ENCODE measurements at places on chromosomes 2 and 18. TPM values are rescaled to one million over a fixed set of nuclear protein-coding genes. Genes with fewer than 3 reads are reported as not detected.

CNTNAP5 gene
- total RNA-seq, result not detected

- peak; percentile 68 for DNase-seq
Observed at GRCh38 chr2:178271629-178272333, 77.5 kb downstream of the OSBPL6 start.

DNA sequence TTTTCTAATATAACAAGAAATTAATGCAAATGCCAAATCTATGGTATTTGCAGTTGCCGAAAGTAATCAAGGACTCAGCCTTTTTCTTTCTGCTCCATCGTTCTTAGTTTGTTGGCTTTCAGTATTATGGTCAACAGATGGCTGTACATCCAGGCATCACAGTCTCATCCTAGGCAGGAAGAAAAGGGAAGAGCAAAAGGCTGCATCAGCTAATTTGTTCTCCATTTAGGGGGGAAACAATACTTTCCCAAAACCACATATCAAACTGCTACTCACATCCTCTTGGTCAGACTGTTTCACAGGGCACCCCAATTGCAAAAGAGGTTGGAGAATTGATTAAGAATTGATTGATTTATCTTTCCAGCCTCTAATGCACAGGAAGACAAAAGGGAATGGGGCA is 89.3 kb downstream of the MDH1 start:
- no peak for DNase-seq

DNA sequence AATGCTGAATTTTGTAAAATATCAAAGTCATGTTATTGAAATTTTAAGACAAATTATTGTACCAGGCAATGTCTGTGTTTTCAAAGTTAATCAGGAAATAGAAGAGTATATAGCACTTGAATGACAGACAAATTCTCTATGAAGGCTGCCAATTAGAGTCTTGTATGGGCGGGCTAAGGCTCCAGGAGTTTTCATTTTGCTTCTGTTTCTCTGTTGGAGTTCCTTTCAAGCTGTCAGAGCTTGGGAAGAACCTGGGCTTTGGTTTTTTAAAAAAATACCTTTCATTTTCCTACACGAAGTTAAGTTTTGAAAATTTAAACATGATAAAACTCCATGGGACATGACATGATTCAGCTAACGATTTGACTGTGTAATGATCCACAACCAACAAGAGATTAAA is 339.0 kb upstream of the KCNH7 start:
- DNase-seq, result no peak

IL1R1 gene
- 32.2 TPM for total RNA-seq

DNA sequence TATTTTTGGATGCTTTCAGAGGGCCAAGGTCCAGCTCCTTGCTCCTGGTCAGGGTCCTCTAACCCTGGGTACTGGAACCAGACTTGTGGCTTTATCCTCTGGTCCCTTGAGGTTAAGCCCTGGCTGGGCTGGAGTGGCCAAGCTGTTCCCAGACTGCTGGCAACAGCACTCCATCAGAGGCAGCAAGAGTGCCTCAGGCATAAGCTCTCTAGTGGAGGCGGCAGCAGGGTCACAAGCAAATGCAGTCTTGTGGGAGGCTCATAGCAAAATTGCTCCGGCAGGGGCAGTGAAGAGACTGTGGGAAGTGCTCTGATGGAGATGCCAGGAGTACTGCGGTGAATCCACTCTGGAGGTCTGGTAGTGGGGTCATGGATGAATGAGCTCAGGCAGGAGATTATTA is 128.9 kb upstream of the OTOS start:
- no peak for DNase-seq

PID1 gene
- total RNA-seq, result 11.2 TPM

HRH4 gene
- 0.37 TPM for total RNA-seq

DNA sequence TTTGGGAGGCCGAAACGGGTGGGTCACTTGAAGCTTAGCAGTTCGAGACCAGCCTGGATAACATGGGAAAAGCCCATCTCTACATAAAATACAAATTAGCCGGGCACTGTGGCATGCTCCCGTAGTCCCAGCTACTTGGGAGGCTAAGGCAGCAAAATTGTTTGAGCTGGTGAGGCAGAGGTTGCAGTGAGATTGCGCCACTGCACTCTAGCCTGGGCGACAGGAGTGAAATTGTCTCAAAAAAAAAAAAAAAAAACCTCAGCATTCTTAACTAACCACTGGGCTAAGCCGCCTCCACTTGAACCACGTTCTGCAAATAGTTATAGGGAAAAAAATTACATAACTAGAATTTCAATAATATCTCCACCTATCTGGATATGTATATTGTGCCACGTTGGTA is 2.3 kb downstream of the FOXI3 start:
- no peak for DNase-seq

DNA sequence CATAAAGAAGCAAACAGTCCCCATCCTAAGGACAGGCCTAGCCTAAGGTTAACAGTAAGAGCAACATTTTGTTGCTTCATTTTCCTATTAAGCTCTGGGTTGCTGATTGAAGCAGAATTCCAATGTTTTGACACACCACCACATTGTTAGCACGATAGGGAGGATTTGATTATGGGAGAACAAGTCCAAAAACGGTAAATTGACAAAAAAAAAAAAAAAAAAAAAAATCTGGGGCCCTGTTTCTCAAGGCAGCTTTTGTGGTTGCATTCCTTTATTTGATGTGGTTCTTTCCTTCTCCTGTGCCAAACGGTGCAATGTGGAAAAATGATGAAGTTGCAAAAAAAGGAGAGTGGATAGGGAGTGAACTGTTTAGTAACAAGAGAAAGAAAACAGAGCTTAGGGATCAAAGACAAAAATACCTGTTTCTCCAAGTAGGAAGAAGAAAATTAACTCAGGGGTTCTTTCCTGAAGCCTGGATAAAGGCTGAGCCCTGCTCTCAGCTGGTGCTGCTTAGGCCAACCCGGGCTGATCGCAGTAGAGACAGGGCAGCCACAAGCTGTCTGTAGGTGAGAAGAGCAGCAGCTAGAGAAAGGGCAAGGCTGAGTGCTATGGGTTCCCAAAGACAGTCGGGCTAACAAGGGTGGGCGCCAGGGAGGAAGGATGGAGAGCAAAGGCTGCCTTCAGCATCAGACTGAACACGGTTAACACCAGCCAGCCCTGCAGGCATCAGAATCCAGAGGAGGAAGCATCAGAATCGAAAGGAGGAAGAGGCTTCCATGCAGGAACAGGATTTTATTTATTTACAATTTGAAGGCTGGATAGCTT is 167.8 kb upstream of the FOSL2 start:
- no peak for DNase-seq

GRCh38 chr2:68806511-68807109 is 64.6 kb downstream of the BMP10 start:
- DNase-seq, result no peak

DNA sequence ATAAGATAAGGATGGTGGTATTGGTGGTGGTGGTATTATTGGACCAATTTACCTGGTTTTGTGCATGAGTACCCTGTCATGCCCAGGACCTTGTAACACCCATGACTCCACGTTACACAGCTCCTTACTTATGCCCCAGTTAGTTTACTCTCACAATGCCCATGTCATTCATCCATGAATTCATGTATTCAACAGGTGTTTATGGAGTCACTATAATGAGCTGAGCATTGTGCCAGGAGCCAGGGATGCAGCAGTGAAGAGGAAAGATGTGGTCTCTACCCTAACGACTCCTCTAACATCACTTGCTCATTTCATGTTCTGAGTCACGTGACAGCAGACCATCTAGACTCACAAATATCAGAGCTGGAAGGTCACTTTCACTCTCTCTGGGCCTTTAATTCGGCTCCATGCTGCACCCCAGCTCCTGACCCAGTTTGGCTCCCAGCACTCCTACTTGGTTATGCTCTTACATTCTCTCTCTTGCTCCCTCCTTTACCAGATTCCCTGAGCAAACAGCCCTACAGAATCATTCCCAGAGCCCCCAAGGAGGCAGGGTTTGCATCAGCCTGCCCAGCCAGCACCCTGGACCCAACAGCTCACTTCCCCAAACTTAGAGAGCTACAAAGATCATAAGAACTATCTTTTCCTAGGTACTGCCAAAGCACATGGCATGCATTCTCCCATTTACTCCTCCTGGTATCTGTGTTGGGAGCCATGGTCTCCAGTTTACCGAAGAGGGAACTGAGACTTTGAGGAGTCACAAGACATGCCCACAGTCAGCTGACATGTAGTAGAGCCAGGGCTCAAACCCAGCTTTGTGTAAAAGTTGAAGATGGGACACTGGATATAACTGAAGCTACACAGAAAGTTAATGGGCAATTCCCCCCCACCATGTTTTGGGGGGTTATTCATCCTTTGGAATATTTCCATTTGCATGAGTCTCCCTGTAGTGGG is 449.9 kb downstream of the LRATD1 start:
- DNase-seq, result no peak

HOXD4 gene
- total RNA-seq, result not detected

REV1 gene
- total RNA-seq, result 42.2 TPM

DNA sequence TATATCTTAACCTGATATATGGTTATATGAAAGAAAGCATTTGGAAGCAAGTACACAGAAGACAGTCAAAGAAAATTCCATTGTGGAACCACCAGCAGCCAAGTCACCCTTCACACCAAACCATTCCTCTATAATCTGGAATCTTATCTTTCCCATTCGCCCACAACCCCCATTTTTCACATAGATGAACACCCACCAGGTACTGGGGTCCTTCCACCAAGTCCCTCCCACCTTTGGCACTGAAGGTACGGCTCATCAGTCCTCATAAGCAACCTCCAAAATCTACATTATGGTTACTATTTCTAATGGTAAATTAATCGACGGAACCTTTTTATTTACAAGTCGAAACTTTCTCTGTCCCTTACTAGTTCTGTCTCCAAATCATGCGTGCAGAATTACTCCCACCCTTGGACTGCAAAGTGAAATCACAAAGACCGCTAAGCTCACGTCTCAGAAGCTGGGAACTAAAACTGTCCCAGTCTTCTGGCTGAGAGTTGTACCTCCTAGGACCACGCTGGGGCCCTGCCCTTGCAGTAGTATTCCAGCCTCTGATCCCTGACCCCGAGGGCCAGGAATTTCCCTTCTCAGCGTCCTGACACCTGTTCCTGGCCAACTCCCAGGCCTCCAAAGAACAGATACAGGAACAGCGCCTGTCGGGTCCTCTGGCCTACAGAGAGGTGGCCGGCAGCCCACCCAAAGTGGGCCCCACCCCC is 702 bp downstream of the OLA1 start:
- peak; percentile 45 for DNase-seq

- DNase-seq, result no peak
Observed at GRCh38 chr2:27010139-27010538, 22.6 kb upstream of the TMEM214 start.

DNA sequence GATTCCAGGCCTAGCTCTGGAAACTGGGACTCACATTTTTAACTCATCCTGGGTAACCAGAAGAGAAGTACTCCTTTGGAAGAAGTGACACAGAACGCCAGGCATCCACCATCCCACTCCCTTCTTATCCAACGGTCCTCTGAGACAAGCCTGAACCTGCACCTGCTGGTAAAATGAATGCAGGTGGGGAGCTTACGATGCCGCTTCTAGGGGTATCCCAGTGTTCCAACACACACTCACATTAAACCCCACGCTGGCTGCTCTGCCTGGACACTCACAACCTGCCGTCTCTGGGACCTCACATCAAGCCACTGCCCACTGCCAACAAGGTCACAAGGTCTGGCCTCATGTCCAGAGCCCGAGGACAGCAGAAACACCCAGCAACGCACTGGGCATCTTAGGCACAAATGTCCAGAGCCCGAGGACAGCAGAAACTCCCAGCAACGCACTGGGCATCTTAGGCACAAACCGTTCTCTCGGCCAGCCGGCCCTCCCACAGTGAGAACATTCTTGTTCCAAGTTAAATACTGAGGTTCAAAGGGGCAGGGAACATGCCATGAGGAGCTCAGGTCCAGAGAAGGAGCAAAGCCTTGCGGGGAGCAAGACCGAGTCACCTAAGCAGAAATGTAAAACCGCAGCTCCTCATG is 9.9 kb downstream of the SLC66A2 start:
- DNase-seq, result no peak

- DNase-seq, result peak; percentile 72
Observed at GRCh38 chr2:56132138-56132537, 51.7 kb upstream of the CCDC85A start.

GRCh38 chr18:54883816-54884604 is 55.7 kb downstream of the RAB27B start:
- no peak for DNase-seq

MC5R gene
- not detected for total RNA-seq

KLHL14 gene
- not detected for total RNA-seq

GRCh38 chr2:15298770-15299169 is 262.4 kb downstream of the NBAS start:
- no peak for DNase-seq

DNA sequence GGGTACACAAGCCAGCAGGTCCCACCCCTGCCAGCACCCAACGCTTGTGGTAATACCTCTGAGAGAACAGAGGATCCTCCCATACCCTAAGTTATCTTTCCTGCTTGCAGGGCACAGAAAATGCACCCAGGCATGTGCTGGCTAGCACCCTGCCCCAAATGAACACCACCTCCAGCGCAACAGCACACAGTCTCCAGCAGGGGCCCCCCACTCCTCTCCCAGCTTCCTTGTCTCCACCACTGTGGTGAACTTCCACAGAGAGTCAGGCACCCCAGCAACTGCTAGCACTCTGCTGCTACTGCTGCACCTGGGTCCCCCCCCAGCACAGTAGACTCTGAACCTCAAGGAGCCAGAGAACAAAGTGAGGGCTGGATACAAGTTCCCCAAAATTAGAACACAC is 216.8 kb upstream of the CNTNAP5 start:
- no peak for DNase-seq

DNA sequence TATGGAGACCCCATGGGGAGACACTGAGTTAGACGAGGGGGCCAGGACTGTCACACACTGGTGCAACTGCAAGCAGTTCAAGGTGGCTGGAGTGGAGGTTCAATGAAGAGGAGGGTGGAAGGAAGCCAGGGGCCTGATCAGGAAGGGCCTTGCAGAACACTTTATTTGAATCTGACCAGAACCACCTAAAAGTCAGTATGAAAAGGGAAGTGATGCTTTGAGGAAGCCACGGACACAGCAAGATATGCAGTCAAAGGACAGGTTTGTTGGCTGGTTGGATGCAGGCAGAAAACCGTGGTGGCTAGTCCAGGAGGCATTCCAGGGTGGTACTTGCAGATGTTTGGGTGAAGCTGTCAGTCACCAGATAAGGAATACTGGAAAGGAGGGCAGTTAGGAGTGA is 3.5 kb upstream of the FAM124B start:
- DNase-seq, result no peak

- DNase-seq, result no peak
Observed at GRCh38 chr2:241551599-241551997, 6.9 kb upstream of the BOK start.

PPP1R1C gene
- not detected for total RNA-seq

DNA sequence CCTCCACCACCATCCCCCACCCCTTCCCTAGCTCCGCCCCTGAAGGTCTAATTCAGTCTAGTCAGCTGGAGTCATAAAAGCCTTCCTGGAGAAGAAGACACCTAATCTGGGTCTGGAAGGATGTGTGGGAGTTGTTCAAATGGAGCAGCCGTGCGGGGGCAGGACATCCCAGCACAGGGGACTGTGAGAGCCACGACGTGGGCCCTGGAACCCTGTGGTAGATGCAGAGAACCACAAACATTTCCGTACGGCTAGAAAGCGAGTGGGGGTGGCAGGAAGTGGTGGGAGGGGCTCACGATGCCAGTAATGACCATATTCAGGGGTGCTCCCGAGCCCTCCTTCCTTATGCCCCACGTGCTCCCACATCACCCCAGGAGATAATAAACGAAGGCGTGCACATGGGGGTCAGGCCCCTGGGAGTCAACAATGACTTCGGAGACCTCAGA is 20.9 kb upstream of the COL6A3 start:
- no peak for DNase-seq

Data from stomach (tissue), 19 donors.